ENCODE measurements at places on chromosomes 3 and 15.

DNA sequence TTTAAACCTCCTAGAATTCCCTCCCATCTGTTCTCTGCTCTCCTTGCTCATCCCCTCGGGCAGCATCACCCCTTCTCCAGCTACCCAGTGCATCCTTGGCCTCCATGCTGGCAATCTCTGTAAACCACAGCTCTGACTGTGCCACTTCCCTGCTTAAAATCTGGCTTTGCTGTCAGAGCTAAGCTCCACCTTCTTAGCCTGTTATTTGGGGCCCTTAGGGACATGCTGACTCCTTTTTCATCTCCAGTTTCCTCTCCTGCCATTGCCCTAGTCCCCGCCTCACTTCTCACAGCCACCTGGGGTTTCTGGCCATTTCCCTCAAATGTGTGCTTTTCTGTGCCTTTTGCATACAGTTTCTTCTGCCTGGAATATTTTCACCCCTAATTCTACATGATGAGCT lies 5.7 kb downstream of the SLC6A20 start:
- DNase-seq: no peak

DNA sequence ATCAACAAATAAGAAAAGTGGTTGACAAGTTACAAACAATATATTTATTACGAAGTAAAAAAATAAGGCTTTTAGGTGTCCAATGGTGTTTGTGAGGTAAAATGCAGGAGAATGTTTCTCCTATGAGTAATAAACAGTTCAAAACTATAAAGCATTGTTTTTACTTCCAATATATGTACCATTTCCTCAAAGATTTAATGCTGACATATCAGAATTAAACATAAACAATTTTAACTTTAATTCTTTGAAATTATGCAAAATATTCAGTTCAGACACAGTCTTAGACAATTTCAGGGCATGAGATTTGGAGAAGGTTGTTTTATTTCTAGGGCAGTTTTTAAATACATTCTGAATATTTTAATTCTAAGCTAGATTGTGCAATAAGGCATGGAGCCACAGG lies 602.5 kb upstream of the DPPA4 start:
- DNase-seq: no peak

DNA sequence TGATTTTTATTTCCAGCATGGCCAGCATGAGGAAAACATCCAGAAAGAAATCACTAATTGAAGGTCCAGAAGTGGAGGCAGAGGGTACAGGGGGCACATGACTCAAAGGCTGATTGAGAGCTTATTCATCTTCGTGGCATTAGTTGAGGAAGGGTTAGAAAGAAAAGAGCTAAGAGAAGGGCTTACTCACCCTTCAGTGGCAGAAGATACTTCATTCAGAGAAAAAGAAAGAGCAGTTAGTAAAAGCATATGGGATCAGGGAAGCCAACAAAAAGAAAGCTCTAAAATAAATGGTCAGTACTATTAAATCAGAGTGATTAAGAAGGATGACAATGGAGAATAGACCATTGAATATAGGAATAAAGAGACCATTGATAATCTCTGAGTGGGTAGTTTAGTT lies 25.2 kb downstream of the GAP43 start:
- DNase-seq: no peak

DNA sequence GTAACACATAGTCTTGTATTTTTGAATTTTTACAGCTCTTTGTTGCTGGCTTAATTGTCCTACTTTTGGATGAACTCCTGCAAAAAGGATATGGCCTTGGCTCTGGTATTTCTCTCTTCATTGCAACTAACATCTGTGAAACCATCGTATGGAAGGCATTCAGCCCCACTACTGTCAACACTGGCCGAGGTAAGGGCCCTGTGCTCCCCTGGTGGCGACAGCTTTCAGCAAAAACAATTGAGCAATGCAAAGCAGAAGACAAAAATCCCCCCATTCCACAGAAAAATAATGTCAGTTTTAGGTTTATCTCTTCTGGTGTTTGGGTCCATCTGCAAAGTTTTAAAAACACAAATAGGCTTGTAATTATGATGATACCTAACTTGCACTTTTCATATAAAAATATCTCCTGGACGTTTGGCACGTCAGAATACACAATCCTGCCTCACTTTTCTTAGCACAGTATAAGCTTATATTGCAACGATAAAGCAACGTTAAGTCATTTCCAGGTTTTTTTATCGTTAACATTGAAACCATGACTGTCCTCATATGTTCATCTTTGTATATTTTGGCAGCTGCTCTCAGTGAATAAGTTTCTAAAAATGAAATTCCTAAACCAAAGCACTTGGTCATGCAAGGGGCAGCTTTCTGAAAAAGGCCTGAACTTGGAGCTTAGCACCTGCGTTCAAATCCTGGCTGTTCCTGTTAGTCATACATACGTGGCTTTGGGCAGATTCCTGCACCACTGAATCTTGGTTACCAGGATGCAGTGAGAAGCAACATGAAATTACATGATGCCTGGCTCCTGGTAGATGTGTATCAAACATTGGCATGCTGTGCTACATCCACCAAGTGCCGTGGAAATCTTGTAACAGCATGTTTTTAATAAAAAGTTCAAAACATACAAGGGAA lies 8.5 kb downstream of the SEC61A1 start:
- DNase-seq: peak; percentile 95

GRCh38 chr3:16936233-16936632 lies 51.5 kb downstream of the PLCL2 start:
- DNase-seq: no peak

DNA sequence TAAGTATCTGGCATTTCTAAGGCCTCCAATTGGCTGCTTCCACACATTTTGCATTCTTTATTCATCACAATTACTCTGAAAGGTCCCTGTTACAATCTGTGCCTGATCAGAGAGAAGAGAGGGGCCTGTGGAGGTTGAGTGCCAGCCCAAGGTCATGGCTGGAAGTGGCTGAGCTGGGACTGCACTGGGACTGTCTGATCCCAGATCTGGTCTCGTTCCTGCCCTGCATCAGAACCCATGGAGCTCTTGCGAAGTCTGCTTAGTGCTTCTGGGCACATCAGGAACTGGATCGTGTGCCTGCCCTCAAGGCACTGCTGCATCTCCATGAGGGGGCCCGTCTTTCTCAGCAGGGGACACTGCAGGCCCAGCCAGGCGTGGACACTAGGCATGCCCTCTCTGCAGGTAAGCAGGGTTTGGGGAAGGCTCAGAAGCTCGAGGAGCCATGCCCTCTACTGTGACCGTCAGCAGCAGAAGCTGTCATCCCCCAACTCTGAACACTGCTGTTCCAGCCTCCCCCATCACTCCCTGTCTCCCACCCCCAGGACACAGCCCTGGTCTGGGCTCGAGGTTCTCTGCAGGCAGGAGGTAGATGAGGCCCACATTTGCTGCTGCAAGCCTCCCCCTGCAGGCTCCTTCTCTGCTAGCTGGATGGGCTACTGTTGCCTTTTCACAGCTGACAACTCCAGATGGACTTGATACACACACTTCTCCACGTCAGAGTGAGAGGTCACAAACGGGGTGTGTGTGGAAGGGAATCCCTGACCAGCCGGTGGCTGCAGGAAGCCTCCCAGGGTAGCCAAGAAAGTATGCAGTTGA lies 96.5 kb upstream of the PRR23E start:
- DNase-seq: no peak

GRCh38 chr3:98528474-98529346 lies 3.1 kb upstream of the GPR15 start:
- DNase-seq: no peak

DNA sequence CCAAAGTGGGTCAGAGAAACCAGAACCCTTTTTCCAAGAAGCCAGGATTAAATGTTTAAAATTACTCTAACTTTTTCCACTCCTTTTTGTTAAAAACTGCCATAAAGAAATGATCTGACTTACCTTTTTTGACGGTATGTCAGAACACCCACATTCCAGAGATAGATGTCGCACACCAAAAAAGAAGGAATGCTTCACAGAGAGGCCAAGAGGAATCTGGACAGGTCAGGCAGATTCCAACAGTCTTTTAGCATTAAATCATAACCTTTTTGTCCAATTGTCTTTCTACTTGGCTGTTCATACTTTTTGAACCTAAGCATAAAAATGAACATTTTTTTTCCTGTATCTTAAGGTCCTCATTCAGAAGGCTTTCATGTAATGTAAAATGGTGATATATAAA lies 846.9 kb downstream of the NSUN3 start:
- peak; percentile 12 for DNase-seq

DNA sequence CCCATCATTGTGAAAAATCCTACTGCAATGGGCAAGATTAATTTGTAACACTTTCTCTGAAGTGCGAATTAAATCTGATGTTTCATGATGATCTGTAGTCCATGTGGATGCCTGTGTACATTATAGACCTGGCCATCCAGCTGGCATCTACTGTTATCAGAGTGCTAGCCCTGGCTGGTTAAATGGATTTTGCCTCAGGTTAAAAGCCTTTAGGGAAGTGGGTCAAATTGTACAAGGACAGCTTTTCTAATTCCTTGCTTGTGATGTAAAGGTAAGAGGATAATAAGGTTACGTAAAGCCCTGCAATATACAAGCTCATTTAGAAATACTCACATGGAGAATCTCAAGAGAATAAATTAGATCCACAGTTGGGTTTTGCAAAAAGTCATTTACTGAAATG lies 138.2 kb downstream of the EPHA3 start:
- DNase-seq: no peak

GRCh38 chr3:17505856-17506255 lies 236.6 kb downstream of the TBC1D5 start:
- peak; percentile 49 for DNase-seq

DNA sequence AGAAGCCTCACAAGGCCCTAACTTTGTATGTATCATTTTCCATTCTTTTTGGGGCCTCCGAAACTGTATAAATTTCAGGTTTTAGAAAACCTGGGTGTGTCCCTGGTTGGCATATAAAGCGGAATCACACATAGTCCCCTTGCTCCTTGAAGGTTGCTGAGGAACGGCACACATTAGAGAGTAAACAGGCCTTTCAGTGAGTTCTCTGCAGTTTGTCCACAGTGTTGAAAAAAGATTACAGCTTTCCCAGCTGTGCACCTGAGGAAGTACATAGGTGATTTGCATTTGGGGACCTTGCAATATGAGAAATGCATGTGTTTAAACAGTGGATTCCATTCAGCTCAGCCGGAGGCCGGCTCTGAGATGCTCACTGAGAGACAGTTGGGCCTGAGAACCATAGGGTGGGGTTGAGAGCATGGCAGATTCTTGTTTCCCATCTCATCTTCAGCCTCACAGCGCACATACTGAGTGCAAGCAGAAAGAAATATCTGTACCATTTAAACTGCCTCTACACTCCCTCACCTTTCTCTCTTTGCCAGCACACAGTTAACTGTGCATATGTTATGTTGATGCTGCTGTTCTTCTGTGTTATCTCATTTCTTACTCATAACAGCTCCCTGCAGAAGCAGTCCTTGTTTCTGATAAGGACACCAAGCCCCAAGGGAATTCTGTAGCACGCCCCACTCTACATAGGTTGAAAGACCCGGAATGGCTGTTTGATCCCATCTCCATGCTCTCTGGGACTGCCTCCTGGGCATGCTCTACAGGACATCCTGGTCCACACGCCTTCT lies 60.4 kb downstream of the BOC start:
- no peak for DNase-seq

- no peak for DNase-seq
Measured at GRCh38 chr15:32953533-32953910, 235.7 kb downstream of the GREM1 start.

DNA sequence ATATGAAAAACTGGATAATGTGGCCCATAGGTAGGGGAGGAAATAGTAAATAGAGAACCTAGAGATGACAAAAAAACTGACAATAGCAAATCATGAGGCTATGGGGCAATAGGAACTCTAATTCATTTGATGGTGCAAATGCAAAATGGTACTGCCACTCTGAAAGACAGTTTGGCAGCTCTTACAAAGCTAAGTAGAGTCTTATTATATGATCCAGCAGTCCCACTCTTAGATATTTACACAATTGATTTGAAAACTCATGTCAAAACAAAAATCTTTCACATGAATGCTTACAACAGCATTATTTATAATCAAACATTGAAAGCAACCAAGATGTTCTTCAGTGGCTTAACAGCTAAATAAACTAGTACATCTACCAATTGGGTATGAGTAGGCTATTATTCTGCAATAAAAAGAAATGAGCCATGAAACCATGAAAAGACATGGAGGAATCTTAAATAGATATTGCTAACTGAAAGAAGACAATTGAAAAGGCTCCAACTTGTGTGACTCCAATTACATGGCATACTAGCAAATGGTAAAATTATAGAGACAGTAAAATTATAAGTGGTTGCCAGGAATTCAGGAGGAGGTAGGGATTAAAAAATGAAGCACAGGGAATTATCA lies 321.8 kb upstream of the STAC start:
- no peak for DNase-seq

DNA sequence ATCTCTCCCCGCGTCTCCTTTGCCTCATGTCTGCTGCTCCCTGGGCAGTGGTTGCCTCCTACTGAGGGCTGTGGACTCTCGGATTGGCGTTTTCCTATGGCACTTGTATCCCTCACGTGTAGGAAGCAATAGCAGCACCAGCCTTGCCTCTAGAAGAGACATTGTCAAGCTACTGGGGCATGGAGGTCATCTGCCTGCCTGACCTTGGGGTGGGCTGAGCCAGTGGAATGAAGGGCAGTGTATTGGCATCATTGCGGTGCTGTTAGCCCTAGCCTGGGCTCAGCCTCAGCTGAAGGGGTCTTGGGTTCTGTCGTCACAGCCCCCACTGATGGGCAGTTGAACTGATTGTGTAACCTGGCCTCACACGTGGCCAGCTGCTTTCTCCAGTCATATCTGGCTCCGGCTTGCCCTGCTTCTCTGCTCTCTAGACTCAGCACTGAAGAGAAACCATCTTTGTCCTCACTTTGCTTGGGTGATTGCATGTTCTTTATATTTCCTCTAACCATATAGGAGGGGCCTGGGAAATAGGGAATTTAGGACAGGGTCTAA lies 8.1 kb downstream of the ABCF3 start:
- no peak for DNase-seq

- DNase-seq: peak; percentile 36
Measured at GRCh38 chr3:183247011-183247589, 6.0 kb upstream of the B3GNT5 start.

- no peak for DNase-seq
Measured at GRCh38 chr3:32782407-32782806, 35.4 kb upstream of the TRIM71 start.

GRCh38 chr3:44961888-44962287 lies 14.1 kb downstream of the ZDHHC3 start:
- DNase-seq: no peak

GRCh38 chr15:100241572-100242482 lies 99.9 kb downstream of the ADAMTS17 start:
- peak; percentile 86 for DNase-seq

- peak; percentile 22 for DNase-seq
Measured at GRCh38 chr3:169548194-169548593, 115.3 kb downstream of the MECOM start.

DNA sequence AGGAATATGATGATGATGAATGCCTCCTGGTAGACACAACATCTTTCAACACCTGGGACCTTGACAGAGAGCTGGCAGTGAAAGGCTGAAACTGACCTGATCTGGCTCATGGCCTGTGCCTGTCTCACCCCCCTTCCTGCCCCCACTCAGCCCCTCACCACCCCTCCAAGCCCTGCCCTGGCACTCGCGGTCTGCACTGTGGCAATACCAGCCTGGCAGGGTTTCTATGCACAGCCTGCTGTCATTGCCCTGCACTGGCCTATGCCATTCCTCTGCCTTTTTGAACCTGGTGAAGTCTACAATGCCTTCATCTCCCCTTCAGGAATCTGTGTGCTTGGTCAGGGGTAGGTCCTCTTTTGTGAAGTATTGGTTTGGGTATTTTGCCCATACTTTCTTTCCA lies 56.5 kb downstream of the ACAD9 start:
- DNase-seq: no peak

All from fibroblast of lung (primary cell).